ENCODE measurements at places on chromosomes 5 and 9. TPM values are rescaled to one million over a fixed set of nuclear protein-coding genes. Genes with fewer than 3 reads are reported as not detected.

DNA sequence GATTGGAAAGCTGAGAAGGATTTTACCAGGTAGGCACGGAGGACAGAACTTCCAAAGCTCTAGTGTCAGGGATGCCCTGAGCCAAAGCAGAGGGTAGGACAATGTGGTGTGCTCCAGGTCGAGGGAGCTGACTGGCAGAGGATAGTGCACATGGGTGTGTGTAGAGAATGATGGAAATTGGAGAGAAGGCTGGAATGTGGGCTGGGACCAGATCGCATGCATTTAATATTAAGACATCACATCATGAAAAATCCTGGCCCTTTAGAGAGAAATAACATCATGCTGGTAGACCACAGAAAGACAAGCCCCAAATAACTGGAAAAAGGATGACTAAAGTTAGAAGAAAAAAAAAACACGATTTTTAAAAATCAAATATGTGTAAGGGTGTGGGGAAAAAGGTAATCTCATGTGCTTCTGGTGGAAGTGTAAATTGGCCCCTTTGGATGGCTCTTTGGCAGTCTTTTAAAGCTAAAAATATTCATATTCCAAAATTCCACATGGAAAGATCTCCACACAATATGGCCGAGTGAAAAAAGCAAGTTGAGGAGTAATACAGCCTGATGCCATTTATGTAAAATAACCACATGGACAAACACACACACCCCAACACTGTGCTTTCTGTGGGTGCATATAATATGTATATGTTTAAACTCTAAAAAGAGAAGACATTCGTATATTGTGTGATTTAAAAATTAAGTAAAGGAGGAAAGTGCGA lies 67.0 kb upstream of the TGFBR1 start:
- no peak for DNase-seq

DNA sequence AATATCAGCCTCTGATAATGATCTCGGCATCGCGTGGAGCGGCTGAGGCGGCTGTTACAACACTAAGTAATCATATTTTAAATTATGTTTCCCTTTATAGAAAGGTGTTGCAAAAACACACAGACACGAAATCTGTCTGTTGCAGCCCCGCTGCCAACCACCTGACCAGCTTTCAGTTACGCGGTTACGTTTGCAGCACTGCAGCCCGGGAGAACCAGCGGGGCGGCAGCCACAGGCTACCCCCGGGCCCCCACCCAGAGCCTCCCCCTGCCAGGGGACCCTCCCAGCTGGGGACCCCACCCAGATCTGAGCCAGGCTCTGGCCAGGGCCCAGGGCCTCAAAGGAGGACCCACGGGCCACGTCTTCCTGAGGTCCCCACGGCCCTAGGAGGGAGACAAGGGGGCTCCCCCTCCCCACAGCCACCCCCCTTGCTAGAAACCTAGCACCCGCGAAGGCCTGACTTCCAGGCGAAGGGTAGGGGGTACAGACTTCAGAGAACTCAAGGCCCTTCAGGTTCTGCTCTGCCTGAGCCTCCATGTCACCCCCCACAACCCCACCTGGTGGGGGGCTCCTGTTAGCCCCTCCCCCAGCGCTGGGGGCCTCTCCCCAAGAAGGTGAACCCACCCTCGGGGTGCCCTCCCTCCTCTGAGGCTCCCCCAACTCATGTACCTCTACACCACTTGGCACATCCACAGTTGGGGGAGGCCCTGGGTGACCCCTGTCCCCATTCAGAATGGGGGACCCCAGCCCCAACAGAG lies 6.0 kb downstream of the NACC2 start:
- DNase-seq = no peak

- no peak for DNase-seq
Observed at GRCh38 chr9:97555164-97555563, 53.7 kb downstream of the TMOD1 start.

DNA sequence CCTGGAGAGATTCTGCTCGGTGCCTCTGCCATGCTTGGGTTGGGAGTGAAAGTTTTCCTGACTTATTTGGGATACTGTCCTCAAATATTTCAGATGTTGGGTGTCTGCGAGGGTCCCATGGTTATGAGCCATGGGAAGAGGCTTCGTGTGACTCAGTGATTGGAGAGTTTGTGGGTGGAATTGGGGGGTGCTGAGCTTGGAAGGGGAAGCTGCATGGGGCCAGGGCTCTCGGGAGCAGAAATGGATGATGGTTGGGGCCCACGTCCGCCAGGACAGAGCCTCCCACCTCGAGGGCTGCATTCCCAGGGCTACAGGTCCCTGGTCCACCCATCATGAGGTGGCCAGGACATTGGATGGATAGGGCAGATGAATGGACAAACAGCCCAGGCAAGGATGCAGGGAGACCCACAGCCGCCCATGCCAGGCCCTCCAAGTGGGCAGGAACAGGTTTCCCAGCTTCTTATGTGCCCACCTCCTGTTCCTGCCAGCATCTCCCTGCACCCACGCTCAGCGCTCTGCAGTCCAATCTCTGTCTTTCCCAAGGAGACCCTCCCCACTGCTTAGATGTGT lies 5.5 kb downstream of the OBP2B start:
- DNase-seq = no peak

- DNase-seq = no peak
Observed at GRCh38 chr9:129311643-129312042, 133.6 kb upstream of the IER5L start.

DNA sequence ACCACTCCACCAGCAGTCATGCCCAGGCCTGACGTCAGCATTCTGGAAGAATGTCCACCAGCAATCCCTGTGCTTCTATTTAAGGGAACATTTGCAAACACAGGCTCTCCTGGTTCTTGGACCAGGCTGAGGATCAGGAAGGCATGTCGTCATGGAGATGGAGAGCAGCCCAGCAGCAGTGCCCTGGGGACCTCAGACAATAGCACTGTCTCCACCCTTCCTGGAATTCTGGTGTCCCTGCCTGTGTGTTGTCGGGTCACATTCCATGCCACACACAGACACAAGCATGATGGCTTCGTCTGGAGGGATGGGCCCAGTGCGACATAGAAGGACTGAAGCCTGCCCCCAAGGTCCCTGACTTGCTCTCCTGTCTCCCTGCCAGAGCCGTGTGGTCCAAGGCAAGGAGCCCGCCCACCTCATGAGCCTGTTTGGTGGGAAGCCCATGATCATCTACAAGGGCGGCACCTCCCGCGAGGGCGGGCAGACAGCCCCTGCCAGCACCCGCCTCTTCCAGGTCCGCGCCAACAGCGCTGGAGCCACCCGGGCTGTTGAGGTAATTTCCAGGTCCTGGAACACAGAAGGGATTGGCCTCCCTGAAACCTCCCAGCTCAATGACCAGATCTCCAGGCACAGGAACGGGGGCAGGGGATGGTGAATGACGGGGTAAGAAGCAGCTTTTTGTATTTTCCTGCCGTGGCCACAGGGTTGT lies 43.8 kb downstream of the STOM start:
- peak; percentile 23 for DNase-seq

DNA sequence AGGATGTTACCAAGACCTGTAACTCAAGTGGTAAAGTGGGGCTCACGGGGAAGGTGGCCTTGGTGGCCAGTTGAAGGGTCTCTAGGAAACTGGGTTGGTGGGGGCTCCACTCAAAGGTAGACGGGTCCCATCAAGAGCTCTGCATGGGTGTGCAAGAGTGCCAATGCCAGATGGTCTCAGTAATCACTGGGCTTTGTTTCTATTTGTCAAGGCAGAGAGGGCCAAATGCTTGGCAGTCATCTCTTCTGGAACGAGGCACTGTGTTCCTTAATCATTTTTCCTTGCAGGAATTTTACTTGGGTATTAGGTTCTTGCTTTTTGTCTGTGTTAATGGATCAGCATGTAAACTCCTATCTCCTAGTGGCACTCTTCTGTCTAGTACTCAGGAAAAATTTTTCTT lies 220.8 kb downstream of the DIRAS2 start:
- DNase-seq = no peak

Gene FRMPD1
- polyA plus RNA-seq = 0.14 TPM

Gene ESM1
- polyA plus RNA-seq = not detected
